Activated CD4-positive, alpha-beta T cell treated with anti-CD3 and anti-CD28 coated beads, Interleukin-2, amount 10 ng/mL, durations not matched to agents 24 days and 14 days (primary cell): ENCODE measurements at places on chromosomes 4 and X.

DNA sequence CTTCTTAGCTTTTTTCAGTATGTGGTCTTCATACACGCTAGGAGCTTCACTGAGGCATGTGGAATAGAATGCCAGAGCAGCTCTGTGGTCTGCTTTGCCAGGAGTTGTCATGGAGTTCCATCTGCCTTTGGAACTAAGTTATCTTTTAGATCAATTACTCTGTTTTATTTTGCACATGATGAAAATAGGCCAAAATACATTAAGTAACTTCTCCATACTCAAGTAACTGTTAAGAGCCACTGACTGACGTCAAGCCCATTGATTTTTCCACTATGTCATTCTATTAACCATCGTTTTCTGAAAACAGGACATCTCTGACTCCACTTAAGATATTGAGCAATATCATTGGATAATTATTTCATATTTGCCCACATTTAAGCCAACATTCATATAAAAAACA, 415.1 kb upstream of the MAD2L1 start:
- H3K27ac ChIP-seq = no peak overlapping the region
- no peak overlapping the region for H3K4me3 ChIP-seq
- H3K36me3 ChIP-seq = no peaks in the 10 kb centered on the region
- no peak for DNase-seq

DNA sequence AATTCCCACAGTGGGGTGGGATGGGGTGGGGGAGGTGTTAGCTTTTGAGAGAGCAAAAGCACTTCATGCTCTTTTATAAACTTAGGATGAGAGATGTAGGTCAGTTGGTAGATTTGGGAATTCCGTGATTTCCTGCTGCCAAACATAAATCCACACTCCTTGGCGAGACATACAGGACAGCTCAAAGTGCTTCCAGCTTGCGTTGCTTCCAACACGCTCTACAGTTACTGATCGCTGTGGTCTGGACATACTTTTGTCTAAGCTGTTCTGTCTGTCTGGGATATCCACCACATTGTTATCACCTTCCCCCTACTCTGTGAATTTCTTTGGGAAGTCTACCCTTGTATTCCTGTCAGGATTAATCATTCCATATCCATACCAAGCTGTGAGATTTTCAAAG, 117.5 kb downstream of the RAPGEF2 start:
- no peak for DNase-seq
- no peaks in the 10 kb centered on the region for H3K27me3 ChIP-seq
- H3K4me3 ChIP-seq = no peak overlapping the region

GRCh38 chr4:138205531-138206233, 36.5 kb downstream of the SLC7A11 start:
- DNase-seq = no peak
- H3K27ac ChIP-seq = no peak overlapping the region
- peaks cover 3% of the 10 kb centered on the region for H3K4me1 ChIP-seq
- no peaks in the 10 kb centered on the region for H3K36me3 ChIP-seq
- no peak overlapping the region for H3K4me3 ChIP-seq
- no peaks in the 10 kb centered on the region for H3K27me3 ChIP-seq

DNA sequence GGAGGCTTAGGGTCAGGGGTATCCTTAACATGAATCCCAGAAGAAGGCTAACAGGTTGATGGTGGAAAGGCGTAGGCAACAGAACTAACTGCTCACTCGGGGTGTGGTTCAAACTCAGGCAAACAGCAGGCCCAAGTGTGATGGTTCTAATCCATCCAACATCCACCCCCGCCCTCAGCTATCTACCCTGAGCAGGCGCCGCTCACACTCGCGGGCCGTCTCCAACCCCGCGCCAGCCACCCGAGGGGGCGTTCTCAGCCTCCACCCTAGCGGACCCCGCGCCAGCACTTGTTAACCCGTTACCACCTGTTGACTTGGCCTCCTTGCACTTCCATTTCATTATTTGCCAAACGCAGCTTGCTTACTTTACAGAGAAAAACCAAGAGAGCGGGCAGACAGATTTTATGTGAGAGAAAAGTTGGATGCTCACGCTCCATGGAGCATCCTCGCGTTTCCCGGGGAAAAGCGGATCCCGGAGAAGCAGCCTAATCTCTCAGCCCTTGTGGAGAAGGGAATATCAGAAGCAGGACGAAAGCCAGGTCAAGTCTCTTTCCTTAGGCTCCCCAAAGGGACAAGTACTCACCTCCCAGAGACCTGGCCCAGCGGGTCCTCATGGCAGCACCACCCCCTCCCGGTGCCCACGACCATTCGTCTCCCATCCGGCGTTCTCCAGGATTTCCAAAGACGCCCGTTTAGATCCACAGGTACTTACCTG, 773 bp downstream of the SNCA start:
- H3K36me3 ChIP-seq = no peaks in the 10 kb centered on the region
- DNase-seq = peak; percentile 58
- H3K4me3 ChIP-seq = peak overlapping the region; percentile 83
- no peak overlapping the region for H3K27ac ChIP-seq
- H3K27me3 ChIP-seq = peaks cover 65% of the 10 kb centered on the region
- H3K4me1 ChIP-seq = peaks cover 22% of the 10 kb centered on the region

GRCh38 chr4:8220661-8221450, 21.8 kb downstream of the SH3TC1 start:
- peaks cover 14% of the 10 kb centered on the region for H3K4me1 ChIP-seq
- no peak overlapping the region for H3K27ac ChIP-seq
- no peaks in the 10 kb centered on the region for H3K27me3 ChIP-seq
- DNase-seq = no peak
- peaks cover 35% of the 10 kb centered on the region for H3K36me3 ChIP-seq

DNA sequence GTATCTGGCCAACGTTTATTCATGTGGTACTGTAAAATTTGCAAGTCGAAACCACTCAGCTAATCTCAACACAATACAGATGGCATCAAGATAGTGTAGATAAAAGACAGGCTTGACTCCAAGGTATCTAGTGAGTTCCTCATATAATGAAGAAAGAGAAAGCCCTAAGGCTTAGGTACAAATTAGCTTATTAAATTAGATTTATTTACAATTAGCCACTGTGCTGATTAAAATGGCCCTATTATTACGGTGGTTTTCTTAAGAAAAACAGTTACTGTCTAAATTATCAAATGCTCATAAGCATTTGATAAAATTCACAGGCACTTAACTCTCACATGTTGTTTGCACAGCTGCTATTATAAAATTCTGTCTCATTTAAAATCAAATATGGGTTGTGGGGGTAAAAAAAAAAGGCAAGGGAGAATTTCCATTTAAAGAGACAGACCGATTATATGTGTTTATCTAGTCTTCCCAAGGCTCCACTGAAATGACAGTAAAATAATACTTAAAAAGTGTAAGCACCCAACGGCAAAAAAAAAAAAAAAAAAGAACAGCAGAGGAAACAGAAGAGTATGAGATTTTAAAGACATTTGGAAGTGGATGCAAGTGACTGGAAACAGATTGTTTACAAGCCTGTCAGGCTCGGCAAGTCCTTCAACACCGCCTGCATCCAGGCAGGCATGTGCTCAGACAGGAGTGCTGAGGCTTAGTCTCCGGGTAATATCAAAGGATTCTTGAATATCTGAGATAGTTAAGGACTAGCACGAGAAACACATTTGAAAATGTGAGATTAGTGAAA, 55.1 kb downstream of the FAM13A start:
- H3K4me3 ChIP-seq = no peak overlapping the region
- no peaks in the 10 kb centered on the region for H3K36me3 ChIP-seq
- peaks cover 2% of the 10 kb centered on the region for H3K4me1 ChIP-seq
- H3K27ac ChIP-seq = no peak overlapping the region
- peaks cover 2% of the 10 kb centered on the region for H3K27me3 ChIP-seq

- H3K36me3 ChIP-seq = no peaks in the 10 kb centered on the region
- no peak overlapping the region for H3K4me3 ChIP-seq
- H3K4me1 ChIP-seq = no peaks in the 10 kb centered on the region
- peaks cover 10% of the 10 kb centered on the region for H3K27me3 ChIP-seq
These were observed 2.3 kb upstream of the CYTL1 start for GRCh38 chr4:5021546-5021945.

DNA sequence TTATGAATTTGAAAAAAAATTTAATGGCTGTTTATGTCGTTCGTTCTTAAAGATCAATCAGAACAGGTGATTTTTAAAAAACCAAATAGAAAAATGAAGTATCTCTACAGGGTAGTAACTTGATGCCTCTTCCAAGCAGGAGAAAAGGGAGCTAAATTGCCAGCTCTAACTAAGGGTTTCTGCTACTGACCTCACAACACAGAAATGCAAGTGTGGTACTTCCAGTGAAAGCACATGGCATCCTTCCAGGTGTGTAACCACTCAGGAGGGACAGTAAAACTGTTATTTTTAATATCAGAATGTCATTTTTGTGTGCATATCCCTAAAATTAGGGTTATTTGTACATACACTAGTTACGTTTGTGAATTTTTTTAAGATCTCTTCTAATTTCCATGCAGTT, 116.8 kb upstream of the ZCCHC13 start:
- no peak overlapping the region for H3K27ac ChIP-seq
- no peaks in the 10 kb centered on the region for H3K27me3 ChIP-seq
- H3K4me3 ChIP-seq = no peak overlapping the region
- no peaks in the 10 kb centered on the region for H3K36me3 ChIP-seq
- no peaks in the 10 kb centered on the region for H3K4me1 ChIP-seq
